Immature natural killer cell (primary cell): ENCODE measurements at places on chromosomes 2 and 18. TPM values are rescaled to one million over a fixed set of nuclear protein-coding genes. Genes with fewer than 3 reads are reported as not detected.

DNA sequence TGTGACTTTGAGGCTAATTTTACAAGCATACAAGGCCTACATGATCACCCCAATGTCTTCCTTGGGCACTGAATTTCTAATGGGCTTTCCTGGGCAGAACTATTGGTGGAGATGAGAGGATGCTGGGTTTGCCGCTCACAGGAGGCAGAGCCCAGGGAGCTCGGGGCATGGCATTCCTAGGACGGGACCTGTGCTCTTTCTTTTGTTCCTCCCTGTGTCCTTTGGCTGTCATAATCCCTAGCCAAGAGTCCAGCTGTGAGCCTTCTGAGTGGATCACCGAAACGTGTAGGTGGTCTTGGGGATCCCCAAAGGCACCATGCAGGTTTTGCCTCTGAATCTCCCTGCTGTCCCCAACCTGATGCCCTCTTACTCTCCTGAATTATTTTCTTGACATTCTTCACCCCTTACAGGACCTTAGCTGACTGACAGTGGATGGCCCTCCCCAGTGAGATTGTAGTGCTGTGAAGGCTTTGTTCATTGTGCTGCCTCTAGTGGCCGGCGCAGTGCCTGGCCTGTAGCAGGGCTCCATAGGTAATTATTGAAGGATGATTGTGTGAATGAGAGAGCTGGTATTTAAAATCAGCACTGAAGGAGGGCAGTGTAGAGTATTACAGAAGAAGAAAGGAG is 221.9 kb downstream of the ZNF407 start:
- no peak for DNase-seq

The CMPK2 gene
- polyA plus RNA-seq = 5.2 TPM

GRCh38 chr18:2337552-2338141 is 233.7 kb downstream of the METTL4 start:
- no peak for DNase-seq

DNA sequence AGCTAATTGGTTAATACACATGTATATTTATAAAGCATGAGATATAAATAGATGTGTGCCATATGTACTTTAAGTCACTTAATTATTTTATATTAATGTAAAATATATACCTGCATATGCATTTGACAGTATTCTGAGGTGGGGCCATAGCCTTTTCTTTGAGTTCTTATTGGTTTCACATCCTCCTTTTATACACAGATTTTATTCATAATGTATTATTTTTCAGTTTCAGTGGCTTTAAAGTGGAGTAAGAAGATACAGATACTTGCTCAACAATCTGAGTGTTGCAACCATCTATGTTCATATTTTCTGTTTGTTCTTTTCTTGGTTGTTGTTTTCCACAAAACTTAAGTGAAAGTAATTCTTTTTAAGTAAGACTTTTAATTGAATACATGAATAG is 436.5 kb downstream of the RND3 start:
- DNase-seq = no peak

DNA sequence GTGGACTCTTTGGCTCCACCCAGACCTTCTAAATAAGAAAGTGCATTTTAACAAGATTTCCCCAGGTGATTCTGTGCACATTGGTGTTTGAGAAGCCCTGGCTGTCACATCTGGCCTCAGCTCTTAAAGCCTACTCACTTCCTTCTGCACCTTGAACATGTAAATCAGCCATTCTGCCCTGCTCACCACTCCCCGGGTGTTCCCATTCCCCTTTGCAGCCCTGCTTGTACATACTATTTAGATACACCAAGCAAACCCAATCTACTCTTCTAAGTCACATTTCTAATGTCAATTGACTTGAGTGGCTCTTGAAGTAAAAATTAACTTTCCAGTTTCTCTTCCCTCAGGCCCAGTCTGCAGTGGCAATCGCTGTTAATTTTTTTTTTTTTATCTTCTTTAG is 13.1 kb upstream of the SCN1A start:
- no peak for DNase-seq

DNA sequence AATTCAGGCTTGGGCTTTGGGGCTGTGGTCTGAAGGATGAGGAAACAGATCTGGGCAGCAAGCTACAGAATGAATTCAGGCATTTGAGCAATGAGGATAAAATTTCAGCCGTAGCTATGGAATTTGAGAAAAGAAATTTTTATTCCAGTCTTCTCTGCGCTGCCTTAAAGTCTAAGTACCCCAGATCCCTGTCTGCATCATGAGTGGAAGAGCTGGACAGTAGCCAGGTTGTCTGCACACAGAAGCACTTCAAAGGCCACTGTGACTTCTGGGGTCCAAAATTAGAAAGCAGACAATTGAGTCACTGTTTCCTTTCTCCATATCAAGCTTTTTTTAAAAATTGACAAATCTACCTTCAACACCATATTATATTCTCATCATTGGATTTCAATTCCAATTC is 787.6 kb upstream of the GCFC2 start:
- no peak for DNase-seq

DNA sequence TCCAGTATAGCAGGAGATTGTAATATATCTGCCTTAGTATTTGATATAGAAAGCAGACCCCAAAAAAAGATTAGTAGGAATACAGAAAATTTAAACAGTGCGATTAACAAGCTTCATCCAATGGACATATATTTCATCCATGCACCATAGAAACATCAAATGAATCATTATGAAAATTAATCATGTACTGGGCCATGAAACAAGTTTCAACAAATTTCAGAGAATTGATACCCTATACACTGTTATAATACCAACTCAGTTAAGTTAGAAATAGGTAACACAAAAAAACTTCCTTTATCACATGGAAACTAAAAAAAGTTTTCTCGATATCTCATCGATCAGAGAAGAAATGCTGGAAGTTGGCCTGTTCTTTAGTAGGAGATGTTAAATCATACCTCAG is 192.1 kb upstream of the STON1 start:
- no peak for DNase-seq

GRCh38 chr2:133485868-133486267 is 82.4 kb downstream of the NCKAP5 start:
- DNase-seq = no peak

The AOX1 gene
- polyA plus RNA-seq = not detected

The NCKAP5 gene
- polyA plus RNA-seq = not detected

The LIMS4 gene
- 1.1 TPM for polyA plus RNA-seq
